ENCODE measurements at places on chromosomes 5 and 9.

DNA sequence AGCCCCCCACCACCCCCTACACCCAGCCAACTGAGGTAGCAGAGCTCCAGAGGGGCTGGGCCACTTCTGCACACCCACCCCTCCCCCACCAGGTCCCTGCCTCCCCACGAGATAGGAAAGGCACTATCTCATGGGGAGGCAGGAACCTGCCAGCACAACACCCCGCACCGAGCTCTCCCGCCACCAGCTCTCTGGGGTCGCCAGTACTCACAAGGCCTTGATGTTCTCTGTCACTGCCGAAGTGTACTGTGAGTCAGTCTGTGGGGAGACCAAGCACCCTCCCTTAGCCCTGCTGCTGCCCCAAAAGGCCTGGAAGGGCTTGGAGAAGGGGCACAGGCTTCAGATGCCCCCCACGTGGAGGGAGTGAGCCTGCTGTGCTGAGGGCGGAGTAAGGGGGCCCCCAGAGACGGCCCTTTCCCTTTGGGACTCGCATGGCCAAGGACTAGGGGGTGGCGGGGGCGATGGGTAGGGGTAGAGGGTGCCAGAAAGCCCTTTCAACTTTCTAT is 5.9 kb downstream of the MGAT4B start:
- no peak for DNase-seq

- no peak for DNase-seq
Observed at GRCh38 chr9:84974855-84975254, 305.3 kb downstream of the NTRK2 start.

DNA sequence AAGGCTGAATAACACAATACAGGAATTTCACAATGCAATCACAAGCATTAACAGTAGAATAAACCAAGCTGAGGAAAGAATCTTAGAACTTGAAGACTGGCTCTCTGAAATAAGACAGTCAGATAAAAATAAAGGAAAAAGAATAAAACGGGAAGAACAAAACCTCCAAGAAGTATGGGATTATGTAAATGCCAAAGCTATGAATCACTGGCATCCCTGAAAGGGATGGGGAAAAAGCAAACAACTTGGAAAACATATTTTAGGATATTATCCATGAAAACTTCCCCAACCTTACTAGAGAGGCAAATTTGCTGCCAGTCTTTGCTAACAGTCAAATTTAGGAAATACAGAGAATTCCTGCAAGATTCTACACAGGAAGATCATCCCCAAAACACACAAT is 157.9 kb downstream of the ALDH1A1 start:
- DNase-seq = no peak

GRCh38 chr9:17630531-17630949 is 51.7 kb downstream of the SH3GL2 start:
- DNase-seq = no peak

GRCh38 chr5:163564321-163564938 is 59.0 kb downstream of the MAT2B start:
- DNase-seq = peak; percentile 62

- no peak for DNase-seq
Observed at GRCh38 chr5:128637031-128637430, 99.0 kb upstream of the FBN2 start.

- no peak for DNase-seq
Observed at GRCh38 chr5:175305251-175305650, 138.7 kb downstream of the DRD1 start.

GRCh38 chr9:71119746-71120145 is 1.7 kb downstream of the TRPM3 start:
- no peak for DNase-seq

GRCh38 chr5:123776761-123777160 is 264.8 kb downstream of the CSNK1G3 start:
- no peak for DNase-seq

DNA sequence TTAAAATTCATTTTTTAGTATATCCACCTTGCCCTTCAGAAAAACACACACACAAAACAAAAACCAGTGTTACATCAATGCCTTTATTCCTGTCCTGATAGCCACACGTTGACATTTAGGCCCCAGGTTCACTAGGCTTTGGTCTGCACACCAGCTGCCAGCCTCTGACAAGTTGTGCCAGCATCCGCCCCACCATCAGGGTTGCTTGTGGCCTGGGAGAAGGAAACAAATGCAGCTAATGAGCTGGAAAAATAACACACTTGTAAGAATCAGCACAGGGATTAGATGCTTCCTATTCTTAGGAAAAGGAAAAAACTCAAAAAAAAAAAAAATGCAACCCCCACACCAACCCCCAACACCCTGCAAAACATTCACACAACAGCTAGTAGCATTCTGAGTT is 404.0 kb upstream of the GRIA1 start:
- no peak for DNase-seq

DNA sequence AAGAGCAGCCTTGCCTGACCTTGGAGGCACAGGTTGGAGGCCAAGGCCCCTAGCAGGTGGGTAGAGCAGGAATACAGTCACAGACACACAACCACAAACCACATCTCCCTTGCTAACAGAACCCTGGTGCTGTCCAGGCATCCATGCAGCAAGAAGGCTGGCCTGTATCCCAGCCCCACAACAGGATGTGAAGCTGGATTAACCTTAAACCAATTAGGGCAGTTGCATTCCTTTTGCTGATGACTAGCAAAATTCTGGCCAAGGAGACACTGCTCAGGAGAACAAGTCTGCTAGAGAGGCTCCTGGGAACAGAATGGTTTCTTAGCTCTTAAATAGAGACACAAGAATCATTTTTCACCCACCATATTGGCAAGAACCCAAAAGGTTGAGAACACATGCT is 97.8 kb downstream of the C5orf15 start:
- DNase-seq = no peak

DNA sequence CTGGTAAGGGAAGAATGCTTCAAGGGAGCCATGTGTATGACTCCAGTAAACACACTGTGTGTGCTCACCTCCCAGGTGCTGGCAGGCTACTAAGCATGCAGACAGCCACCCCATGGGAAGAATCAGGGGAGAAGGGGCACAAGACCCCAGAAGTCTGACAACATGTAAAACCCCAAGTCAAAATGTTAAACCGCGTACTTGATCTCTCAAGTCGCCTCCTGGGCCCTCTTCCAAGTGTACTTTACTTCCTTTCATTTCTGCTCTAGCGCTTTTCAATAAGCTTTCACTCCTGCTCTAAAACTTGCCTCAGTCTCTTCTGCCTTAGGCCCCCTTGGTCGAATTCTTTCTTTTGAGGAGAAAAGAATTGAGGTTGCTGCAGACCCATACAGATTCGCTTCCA is 31.3 kb downstream of the DAPK1 start:
- no peak for DNase-seq

GRCh38 chr5:54470128-54470527 is 14.6 kb downstream of the HSPB3 start:
- no peak for DNase-seq

DNA sequence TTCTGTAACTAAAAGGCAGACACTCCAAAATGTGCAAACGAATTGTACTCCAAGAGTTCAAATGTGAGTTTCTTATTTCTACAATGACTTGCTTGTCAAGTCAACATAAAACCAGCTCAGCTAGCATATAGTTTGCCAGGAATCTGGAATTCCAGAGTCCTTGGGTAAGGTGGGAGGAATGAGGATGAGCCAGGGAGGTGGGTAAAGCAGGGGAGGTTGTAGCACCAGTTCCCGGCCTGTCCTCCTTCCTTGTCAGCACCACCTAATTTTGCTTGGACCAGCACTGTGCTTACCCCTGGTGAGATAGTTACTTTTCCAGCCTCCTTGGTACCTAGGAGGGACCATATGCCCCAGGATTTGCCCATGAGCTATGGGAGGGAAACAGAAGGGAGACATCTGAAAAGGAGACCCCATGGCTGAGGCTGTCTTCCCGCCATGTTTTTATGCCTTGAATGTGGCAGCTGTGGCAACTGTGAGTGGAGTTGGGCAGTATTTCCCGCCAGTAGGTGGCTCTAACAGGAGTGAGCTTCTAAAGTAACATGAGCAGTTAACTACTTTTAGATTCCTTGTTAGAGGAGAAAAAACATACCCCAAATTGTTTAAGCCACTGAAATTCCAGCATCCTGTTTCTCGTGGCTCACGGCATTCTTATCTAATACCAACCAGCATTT is 302.5 kb downstream of the TENT4A start:
- no peak for DNase-seq

- no peak for DNase-seq
Observed at GRCh38 chr9:23380821-23381220, 445.2 kb downstream of the ELAVL2 start.

GRCh38 chr9:130940693-130941576 is 1.9 kb upstream of the FIBCD1 start:
- DNase-seq = peak; percentile 78

DNA sequence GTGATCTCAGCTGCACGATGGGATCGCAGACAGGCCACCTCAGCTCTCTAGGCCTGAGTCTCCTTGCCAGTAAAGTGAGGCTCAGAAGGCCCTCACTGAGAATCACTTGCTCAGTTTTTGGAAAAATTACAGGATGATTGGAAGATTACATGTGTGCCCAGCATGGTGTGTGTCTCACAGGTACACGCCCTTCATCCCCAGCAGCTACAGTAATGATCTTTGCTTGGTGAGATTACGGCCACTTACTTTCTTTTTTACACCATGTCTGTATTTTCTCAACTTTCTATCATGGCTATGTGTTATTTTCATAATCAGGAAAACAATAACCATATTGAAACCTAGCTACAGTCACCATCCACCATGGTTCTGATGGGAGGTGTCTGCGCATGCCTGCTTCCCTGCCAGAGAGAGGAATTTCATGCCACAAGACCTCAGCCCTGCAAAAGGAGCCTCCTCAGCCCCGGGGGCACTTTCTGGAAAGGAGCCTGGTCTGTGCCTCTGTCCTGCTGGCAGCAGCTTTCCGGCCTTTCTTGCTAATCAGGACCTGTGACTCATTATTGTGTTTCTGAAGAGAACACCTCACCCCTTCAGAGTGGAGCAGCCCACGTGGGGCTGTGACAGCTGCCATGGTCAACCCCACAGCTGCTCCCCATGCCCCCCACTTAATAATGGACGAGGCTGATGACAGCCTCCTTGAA is 64.2 kb upstream of the OLFM1 start:
- no peak for DNase-seq

GRCh38 chr5:88279584-88279983 is 10.9 kb upstream of the TMEM161B start:
- no peak for DNase-seq

- DNase-seq = no peak
Observed at GRCh38 chr9:134546246-134546731, 95.3 kb upstream of the COL5A1 start.

GRCh38 chr5:79020861-79021561 is 35.9 kb upstream of the ARSB start:
- DNase-seq = peak; percentile 36

- DNase-seq = no peak
Observed at GRCh38 chr5:24474685-24475084, 170.1 kb downstream of the CDH10 start.

- peak; percentile 29 for DNase-seq
Observed at GRCh38 chr9:136762915-136763648, 1.2 kb downstream of the LCN15 start.

DNA sequence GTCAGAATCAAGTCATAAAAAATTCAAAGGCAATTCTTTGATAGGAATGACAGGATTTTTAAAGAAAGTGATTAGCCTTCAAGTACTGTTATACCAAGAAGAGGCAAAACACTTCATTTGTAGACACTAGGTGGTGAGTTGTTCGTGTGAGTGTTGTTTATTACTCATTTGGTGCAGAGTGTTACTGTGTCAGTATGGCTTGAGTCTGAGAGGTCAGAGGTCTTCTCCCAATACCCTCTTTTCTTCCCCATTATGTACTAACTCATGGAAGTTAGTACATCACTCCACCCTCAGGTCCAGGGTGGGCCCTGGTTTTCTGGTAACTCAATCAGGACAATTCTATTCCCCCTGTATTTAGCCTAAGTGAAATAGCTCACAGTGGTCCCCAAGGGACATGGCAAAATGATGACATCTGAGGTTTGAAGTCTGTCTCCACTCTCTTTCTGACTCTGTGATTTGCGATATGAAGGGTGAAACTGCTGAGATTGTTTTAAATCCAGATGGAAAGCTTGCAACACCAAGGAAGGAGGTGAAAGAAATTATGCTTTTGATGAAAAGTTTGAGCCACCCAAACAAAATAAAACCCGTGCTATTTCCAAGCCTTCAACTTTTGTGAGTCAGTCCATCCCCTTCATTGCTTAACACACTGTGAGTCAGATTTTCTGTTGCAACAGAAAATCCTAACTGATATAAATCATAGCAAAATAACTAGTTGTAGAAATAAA is 56.8 kb downstream of the NUDT12 start:
- no peak for DNase-seq

DNA sequence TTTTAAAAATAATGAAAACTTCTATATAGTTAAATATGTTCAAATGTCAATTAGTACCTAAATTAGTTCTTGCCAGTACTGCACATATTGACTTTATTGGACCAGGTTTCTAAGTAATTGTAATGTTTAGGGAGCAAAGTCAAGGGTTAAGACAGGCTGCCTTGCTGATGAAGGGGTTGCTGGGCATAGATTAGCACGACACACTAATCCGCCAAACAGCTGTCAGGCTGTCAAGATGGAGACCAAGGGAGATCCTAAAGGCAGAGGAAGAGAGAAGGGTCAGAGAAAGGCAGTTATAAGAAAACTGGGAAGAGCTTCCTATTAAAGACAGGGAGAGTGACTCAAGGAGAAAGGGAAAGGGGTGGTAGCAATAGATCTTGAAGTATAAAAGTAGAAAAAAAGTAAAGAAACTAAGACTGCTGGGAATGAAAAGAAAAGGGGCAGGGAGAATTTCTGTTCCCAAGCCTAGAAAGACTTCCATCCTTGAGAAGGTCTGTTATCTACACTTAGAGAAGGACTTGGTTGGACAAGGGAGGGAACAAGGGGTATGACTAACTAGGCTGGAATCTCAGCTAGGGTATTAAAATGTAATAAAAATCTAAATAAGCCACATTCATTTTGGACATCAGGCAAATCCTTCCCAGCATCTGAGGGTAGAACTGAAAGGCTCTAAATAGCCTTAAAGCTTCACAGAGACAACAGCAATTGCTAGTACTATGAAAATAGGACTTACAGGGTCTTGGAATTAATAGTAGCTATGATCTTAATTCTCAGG is 188.7 kb downstream of the FBXL17 start:
- no peak for DNase-seq

- DNase-seq = no peak
Observed at GRCh38 chr5:149268928-149269557, 2.6 kb upstream of the AFAP1L1 start.

GRCh38 chr5:1745123-1745795 is 54.4 kb downstream of the MRPL36 start:
- no peak for DNase-seq

GRCh38 chr9:110179734-110180133 is 28.2 kb downstream of the C9orf152 start:
- no peak for DNase-seq

DNA sequence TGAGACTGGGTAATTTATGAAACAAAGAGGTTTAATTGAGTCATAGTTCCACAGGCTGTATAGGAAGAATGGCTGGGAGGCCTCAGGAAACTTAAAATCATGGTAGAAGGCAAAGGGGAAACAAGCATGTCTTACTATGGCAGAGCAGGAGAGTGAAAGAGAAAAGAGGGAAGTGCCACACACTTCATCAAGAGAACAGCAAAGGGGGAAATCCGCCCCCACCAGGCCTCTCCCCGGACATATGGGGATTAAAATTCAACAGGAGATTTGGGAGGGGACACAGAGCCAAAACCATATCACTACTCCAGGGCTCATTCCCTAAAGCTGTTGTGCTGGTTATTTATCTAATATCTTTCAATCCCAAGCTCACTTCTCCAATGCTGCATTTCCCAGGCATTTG is 50.2 kb upstream of the NR3C1 start:
- DNase-seq = no peak
